IMR-90 (cell line): ENCODE measurements at places on chromosomes 3 and 15. TPM values are rescaled to one million over a fixed set of nuclear protein-coding genes. Genes with fewer than 3 reads are reported as not detected.

Gene SUCNR1
- not detected in 2 replicates for total RNA-seq

Gene POLQ
- total RNA-seq = 5.0 and 7.5 TPM in 2 replicates

Gene GOLGA6L7
- total RNA-seq = not detected in 2 replicates

Gene KLF15
- under 0.01 and 0.18 TPM in 2 replicates for total RNA-seq

Gene PLA1A
- not detected in 2 replicates for total RNA-seq

Gene RYK
- 106 TPM in 2 replicates for total RNA-seq

Gene PRTG
- 1.4 and 1.7 TPM in 2 replicates for total RNA-seq

Gene ALDH1A3
- total RNA-seq = 5.0 and 8.6 TPM in 2 replicates

Gene STRA6
- not detected in 2 replicates for total RNA-seq

Gene LRRC31
- not detected in 2 replicates for total RNA-seq
